GM12892 (cell line): ENCODE measurements at places on chromosomes 3 and 15.

GRCh38 chr3:37148208-37148607 lies 26.2 kb downstream of the LRRFIP2 start:
- no peak for DNase-seq

- DNase-seq = no peak
These were observed 34.0 kb downstream of the SENP7 start for GRCh38 chr3:101478980-101479379.

DNA sequence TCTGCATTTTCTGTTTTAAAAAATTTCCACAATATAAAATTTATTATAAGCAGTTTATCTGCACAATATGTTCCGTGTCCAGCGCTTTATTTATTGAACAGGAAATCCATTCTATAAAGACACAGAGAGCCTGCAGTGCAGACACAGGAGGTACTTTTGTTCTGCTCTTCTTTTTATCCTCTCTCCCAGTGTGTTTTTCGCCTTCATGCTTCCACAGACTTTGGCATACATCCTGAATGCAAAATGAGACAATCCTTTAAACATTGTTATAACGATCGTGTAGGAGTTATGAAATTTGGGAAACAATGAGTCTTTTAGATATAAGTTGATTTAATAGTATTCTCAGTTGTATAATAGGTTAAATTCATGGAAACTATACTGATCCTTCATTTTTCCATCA lies 749.2 kb downstream of the NAALADL2 start:
- DNase-seq = no peak

DNA sequence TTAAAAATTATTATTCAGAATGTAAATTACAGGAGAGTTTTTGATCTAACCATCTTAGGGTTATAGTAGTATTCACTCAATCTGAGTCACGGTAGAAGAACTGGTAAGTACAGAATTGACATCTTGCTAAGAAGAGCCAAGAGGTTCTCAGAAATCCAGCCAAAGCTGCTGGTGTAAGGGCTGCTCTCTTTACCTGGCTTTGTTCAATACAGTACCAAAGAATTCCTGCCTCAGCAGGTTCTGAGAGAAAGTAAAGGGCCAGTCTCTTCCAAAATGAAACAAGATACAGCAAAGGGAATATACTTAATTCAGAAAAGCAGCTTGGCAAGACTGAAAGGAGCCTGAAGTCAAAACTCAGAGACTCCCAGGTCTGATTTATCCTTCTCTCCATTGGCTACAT lies 193.1 kb downstream of the TNIK start:
- no peak for DNase-seq

- no peak for DNase-seq
These were observed 17.7 kb upstream of the CGNL1 start for GRCh38 chr15:57358571-57358970.

DNA sequence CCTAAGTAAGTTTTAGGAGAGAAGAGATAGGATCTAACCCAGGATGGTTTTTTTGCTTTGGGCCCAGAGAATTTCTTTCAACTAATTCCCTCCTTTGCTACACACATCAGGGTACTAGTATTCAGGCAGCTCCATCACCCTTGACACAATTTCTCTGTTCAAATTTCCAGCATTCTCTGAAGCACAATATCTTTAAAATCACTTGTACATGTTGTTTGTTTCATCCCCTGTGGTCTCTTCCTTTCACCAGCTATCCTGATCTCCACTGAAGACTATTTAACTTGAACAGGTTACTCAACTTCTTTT lies 32.4 kb upstream of the FNDC3B start:
- DNase-seq = no peak

DNA sequence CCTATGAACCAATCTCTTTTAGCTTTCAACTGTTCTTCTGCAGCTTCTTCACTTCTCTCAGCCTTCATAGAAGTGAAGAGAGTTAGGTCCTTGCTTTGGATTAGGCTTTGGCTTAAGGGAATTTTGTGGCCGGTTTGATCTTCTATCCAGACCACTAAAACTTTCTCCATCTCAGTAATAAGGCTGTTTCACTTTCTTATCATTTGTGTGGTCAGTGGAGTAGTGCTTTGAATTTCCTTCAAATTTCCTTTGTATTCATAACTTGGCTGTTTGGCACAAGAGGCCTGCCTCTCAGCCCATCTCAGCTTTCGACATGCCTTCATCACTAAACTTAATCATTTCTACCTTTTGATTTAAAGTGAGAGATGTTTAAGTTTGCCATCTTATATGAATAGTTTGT lies 21.7 kb downstream of the DZIP1L start:
- no peak for DNase-seq

- DNase-seq = no peak
These were observed 324.8 kb upstream of the CTDSPL start for GRCh38 chr3:37536840-37537239.

DNA sequence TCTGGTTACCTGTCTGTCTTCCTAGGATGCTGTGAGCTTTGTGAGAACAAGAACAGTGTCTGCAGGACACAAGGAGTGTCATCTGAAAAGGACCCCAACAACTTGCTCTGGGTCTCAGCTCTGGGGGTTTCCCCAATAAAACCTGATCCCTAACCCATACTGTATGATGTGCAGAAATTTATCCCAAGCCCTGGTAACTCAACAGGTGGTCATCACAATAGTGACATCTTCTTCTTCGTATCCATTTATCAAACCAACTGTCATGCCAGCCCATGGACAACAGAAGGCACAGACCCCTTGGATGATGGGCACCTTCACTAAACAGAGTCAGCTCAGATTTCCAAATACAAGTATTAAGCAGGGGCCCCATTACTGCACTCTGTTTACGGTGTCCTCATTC lies 127.5 kb downstream of the UACA start:
- no peak for DNase-seq

- no peak for DNase-seq
These were observed 8.8 kb upstream of the NMD3 start for GRCh38 chr3:161212171-161212771.

DNA sequence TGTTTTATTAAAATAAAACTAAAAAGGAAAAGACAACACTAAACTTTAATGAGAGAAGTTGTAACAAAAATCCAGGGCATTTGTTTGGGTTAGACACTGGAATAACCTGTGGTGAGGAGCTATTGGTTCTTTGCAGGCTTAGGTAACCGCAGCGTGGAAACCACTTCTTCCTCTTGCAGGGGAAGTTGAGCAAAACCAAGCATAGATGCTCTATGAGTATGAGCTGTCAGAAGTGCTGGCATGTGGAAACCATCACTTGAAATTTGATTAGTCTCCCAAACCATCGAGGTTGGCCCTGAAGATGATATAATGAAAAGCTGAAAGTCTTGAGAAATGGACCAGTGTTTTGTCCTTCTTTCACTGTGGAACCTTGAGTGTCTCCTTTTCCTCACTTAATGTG lies 127.1 kb upstream of the RBMS3 start:
- DNase-seq = no peak

GRCh38 chr3:69435274-69436265 lies 49.7 kb upstream of the FRMD4B start:
- DNase-seq = no peak
